Activated T-cell treated with anti-CD3 and anti-CD28 coated beads, Interleukin-2, amount 50 U/mL, for 48 hours (primary cell): ENCODE measurements at places on chromosomes 2 and 18.

DNA sequence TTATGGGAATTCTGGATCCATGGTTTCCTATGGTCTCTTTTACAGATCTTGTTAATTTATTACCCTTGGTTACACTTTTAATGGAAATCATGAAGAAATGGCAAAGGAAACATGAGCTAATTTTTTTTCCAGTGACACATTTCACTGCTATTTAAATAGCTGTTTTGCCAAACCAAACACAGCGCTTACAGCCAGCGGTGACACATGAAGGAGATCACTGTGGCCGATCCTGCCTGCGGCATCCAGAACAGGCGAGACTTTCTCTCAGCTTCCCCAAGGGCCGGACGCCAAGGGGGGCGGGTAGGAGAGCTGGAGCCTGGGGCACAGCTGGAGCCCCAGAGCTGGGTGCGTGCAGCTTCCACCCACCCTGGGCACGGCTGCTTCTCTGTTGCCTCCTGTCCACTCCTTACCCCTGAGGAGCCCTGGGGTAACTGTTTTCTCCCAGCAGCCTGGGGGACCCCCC, 81.4 kb upstream of the PKDCC start:
- DNase-seq, result no peak

DNA sequence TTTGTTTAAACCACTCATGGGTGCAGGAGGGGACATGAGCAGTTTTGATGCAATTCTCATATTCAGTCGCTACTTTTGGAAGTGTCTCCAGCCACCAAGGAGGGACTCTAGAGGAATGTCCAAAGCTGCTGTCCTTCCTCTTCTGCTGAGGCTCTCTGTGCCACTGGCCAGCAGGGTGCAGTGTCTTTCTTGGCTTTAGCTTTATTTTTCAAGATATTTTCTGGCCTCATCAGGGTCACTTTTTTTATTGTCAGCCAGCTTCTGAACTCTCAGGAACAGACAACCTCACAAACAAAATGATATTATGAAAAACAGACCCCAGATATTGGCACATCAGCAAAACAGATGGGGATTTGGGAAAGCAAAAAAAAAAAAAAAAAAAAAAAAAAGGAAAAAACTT, 289.3 kb upstream of the ZSWIM2 start:
- no peak for DNase-seq

DNA sequence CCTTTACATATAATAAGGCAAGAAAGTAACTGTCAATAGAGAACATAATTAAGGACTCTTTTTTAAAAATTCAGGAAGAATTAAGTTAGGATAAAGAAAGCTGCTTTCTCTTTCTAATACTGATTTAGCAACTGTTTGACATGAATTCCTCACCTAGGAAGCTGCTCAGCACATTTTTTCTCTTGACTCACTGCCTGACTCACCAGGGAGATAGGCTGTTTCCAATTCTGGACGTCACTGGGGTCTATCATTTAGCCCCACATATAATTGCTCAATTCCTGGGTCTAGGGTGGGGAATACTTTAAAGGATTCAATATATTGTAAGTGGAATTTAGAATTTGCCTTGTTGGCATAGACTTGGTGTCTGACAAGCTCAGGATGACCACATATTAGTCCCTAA, 50.8 kb upstream of the UGP2 start:
- DNase-seq, result no peak

DNA sequence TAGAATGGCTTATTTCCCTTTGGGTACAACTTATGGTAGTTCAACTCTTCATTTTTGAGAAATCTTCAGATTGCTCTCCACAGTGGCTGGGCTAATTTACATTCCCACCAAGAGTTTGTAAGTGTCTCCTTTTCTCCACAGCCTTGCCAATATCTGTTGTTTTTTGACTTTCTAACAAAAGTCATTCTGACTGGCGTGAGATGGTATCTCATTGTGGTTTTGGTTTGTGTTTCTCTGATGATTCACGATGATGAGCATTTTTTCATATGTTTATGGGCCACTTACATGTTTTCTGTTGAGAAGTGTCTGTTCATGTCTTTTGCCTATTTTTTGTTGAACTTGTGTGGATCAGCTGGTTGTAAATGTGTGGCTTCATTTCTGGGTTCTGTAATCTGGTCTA, 871.0 kb downstream of the EPHA4 start:
- DNase-seq, result no peak

GRCh38 chr18:48923746-48924629, 26.8 kb downstream of the SMAD7 start:
- no peak for DNase-seq

DNA sequence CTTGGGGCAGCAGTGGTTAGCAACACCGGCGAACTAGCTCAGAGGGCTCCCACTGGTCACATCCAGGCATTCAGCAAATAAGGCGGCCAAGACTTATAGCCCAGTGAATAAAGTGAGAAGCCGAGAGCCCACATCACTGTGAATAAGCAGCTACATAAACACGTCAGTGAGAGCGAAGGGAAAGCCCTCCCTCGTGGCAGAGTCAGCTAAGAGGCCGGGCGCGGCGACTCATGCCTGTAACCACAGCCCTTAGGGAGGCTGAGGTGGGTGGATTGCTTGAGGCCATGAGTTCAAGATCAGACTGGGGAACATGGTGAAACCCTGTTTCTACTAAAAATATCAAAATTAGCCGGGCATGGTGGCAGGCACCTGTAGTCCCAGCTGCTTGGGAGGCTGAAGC, 5.2 kb downstream of the D2HGDH start:
- peak; percentile 83 for DNase-seq

- DNase-seq, result no peak
These were observed 453.3 kb upstream of the SALL3 start for GRCh38 chr18:78526275-78526674.

- no peak for DNase-seq
These were observed 61.4 kb downstream of the WDR75 start for GRCh38 chr2:189502714-189503113.

DNA sequence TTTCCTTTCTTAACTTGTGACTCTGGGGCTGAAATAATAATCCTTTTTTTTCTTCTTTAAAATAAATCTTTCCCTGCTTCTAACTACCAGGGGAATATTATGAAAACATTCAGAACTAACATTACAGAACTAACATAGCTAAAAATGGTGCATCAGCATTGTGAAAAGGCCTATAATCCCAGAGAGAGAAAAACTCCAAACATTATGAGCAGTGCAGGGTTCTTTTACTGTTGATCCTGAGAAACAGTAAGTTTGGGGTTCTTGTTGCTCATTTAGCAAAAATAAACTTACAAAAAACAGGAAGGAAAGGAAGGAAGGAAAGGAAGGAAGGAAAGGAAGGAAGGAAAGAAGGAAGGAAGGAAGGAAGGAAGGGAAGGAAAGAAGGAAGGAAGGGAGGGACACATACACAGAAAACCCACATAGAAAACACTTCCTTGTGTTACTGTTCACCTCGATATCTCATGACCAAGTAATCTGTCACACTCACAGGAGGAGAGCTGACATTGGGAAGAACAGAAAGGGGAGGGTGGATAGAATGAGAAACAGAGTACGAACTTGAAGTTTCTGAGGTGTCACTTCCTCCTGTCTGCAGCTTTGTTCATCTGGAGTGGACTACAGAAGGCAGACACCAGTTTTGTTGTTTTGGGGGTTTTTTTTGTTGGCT, 18.4 kb upstream of the PIK3C3 start:
- DNase-seq, result no peak

DNA sequence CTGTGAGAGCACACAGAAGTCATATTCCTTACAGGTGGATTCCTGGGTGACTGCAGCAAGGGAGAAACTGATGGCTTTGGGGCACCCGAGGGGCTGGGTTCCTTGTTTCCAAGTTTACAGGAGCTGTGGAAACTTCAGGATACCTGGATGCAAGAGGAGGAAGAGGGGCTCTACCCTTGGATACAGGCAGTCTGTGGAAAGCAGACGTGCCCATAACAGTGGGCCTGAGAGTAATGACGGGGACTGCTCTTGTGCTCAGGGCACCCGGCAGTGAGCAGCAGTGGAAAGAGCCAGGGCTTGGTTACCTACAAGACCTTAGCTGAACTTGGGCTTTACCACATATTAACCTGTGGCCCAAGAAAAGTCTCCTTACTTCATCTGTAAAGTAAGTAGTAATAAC, 102.2 kb upstream of the TGFA start:
- no peak for DNase-seq

GRCh38 chr2:228866044-228866443, 405.0 kb downstream of the PID1 start:
- DNase-seq, result no peak

GRCh38 chr2:230231251-230231650, 5.7 kb downstream of the SP140 start:
- DNase-seq, result no peak

- DNase-seq, result no peak
These were observed 41.6 kb downstream of the SH3RF3 start for GRCh38 chr2:109170645-109171044.

DNA sequence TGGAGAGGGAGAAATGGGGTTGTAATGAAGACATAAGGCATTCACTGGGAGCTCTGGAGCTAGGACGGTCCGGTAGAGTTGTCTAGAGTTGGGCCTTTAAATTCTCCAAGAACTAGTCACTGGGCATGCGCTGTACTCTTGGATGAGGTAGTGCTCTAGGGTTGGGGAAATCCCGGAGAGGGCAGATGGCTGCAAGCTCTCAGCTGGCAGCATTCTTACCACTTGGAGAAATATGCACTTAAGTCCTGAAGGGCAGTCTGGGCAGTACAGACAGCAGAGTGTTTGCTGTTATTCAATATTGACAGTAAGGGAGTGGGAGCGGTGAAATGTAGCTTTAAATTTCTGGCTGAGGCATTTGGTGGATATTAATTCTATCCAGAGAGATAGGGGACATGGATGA, 214.6 kb downstream of the RDH14 start:
- no peak for DNase-seq

- DNase-seq, result no peak
These were observed 41.8 kb downstream of the CCDC102B start for GRCh38 chr18:68839701-68840100.

DNA sequence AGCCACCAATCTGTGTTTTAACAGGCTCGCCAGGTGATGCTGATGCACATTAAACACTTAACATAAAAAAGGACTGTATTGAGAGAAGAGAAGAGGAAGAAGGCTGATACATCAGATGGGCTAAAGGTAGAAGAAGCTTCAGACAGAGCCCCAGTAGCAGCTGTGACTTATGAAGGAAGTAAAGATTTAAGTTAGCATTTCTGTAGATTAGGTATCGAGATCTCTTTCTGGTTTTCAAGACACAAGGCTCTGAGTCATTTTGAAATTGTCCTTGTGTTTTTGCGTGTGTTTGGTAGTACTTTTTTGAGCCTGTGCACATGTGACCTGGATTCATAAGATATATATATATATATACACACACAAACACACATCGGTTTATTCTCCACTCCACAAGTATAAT, 40.6 kb upstream of the GCFC2 start:
- no peak for DNase-seq

DNA sequence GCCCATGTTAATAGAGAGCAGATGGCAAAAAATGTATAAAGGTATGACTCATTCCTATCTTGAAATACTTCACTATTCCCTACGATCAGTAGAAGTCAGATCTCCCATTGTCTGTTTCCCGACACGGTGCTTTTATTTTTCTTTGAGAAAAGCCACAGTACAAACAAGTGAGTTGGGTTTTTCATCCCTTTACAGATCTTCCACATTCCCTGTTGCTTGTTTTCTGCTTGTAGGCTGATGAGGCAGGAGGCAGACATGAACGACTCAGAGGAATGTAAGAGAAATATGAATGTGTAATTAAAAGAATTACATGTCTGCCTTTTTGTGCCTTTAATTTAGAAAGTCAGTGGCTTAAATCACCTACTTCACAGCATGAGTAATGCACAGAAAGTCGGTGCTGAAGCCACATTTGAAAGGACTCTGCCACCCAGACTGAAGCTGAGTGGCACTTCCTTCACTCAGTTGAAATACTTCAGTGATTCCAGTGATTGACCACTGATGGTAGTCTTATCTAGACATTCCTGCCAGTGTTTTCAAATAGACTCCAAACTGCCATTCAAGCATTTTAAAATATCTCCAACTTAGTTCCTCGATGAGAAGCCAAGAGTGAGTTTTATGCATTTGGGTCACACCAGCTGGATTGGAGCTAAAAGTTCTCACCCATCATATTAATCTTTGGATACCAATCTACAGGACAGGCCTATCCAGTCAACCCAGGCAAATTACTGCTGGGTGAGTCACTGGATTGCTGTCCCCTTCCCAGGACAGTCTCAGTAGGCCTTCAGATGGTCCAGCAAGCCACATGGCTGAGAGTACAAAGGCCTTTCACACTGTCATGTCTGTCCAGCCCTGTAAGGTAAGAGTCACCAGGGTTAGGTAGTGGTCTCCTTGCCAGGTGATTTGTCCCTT, 79.0 kb downstream of the COLEC12 start:
- no peak for DNase-seq

- DNase-seq, result no peak
These were observed 12.3 kb downstream of the CTIF start for GRCh38 chr18:48551100-48551499.
